ENCODE measurements at places on chromosomes 2 and 18.

GRCh38 chr18:77554061-77554460 is 304.4 kb downstream of the GALR1 start:
- DNase-seq = no peak

- no peak for DNase-seq
Observed at GRCh38 chr2:161068670-161069069, 91.6 kb upstream of the TANK start.

- no peak for DNase-seq
Observed at GRCh38 chr2:186486651-186487647, 889 bp downstream of the ZC3H15 start.

GRCh38 chr2:122692400-122693083 is 937.1 kb downstream of the TSN start:
- no peak for DNase-seq

- peak; percentile 73 for DNase-seq
Observed at GRCh38 chr2:230849633-230850357, 14.9 kb upstream of the ITM2C start.

GRCh38 chr2:149161481-149162225 is 123.2 kb downstream of the LYPD6B start:
- DNase-seq = no peak

DNA sequence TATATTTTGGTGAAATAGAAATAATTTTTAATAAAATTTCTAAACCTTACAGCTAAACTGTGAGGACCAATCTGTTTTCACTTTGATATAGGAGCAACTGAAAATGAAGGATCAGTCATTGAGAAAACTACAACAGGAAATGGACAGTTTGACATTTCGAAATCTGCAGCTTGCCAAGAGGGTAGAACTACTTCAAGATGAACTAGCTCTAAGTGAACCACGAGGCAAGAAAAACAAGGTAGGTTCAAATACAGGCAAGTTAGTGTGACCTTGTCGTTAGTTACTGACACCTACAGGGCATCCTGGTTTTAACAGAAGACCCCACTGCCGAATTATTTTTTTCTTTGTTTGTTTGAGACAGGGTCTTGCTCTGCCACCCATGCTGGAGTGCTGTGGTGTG is 75.5 kb upstream of the STON1 start:
- no peak for DNase-seq

DNA sequence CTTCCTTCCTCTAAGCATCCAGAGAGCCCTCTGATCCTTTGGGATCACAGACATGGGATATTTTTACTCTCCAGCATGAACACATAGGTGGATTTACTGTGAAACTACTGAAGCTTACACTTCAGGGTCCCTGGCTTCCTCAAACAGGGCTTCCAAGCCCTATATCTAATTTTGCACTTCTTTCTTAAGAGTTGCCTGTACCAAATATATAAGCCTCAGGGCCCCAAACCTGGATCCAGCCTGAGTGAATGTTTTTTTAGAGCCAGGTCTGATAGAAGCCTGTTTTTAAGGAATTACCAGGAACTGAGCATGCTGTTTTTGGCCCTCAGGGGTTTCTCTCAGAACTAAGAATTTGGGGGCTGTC is 13.2 kb upstream of the KCMF1 start:
- DNase-seq = no peak

DNA sequence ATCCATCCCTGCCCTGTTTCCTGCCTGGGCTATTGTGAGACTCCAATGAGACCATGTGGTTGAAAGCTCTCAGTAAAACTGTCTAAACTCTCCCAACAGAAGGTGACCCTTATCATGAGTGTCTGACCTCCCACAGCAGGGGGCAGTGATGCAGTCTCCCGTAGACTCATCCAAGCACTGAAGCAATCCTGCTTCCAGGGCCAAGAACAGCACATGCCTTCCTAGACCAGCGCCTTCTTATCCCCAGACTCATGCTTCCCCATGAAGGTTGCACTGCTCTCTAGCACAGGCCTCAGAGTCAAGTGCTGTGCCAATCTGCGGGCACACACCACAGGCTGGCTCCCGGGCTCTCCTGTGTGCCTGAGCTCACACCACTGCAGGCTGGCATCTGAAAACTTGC is 112.3 kb downstream of the TNS1 start:
- DNase-seq = no peak

- DNase-seq = no peak
Observed at GRCh38 chr2:68771211-68771751, 36.7 kb downstream of the ARHGAP25 start.

DNA sequence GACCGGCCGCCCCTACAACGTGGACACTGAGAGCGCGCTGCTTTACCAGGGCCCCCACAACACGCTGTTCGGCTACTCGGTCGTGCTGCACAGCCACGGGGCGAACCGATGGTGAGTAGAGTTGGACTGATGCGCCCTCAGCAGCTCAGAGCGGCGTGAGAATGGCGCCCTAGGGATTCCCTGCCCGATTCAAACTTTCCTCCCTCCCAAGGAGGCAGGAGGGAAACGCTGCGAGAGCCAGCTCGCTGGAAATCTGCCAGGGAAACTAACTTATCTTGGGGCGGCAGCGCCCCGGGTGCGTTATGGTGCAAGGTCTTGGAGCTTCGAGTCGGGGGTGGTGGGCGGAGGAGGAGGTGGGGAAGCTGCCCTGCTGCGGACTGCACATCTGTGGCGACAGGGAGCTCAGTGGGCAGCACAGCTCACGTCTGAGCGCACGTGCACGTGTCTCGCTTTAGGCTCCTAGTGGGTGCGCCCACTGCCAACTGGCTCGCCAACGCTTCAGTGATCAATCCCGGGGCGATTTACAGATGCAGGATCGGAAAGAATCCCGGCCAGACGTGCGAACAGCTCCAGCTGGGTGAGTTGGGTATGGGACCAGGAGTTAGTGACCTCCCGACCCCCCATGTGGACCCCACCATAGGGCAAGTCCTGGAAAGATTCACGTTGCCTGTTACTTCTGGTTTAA is 697 bp downstream of the ITGA4 start:
- peak; percentile 29 for DNase-seq

GRCh38 chr2:238104226-238104690 is 4.1 kb downstream of the ESPNL start:
- DNase-seq = no peak

DNA sequence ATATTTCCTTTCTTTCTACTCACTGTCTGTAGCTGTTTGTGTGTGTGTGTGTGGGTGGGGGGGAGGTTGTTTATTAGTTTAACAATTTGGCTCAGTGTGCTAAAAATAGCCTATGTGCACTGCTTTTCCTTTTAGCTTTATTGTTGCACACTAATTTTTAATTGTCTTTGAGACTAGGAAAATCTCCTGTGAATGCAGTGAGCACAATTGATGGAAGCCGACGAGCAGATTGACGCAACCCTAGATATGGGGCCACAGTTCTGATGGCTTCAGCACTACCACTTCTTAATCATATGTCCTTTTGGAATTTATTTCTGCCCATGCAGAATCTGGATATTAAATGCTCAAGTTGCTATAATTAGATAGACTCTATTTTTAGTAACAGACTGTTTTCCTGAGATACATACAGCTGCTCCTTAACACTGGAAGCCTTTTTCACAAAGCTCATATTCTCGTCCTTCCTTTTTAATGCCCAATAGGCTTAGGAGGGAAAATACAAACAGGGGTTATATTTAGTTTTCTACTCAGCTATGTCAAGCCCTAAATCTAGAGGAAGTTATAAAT is 109.1 kb downstream of the IRS1 start:
- DNase-seq = no peak

- DNase-seq = no peak
Observed at GRCh38 chr18:73283032-73283431, 415.2 kb upstream of the NETO1 start.

- DNase-seq = no peak
Observed at GRCh38 chr2:150490466-150490865, 3.0 kb upstream of the RND3 start.
